ENCODE measurements at places on chromosomes 11 and 22. TPM values are rescaled to one million over a fixed set of nuclear protein-coding genes. Genes with fewer than 3 reads are reported as not detected.

DNA sequence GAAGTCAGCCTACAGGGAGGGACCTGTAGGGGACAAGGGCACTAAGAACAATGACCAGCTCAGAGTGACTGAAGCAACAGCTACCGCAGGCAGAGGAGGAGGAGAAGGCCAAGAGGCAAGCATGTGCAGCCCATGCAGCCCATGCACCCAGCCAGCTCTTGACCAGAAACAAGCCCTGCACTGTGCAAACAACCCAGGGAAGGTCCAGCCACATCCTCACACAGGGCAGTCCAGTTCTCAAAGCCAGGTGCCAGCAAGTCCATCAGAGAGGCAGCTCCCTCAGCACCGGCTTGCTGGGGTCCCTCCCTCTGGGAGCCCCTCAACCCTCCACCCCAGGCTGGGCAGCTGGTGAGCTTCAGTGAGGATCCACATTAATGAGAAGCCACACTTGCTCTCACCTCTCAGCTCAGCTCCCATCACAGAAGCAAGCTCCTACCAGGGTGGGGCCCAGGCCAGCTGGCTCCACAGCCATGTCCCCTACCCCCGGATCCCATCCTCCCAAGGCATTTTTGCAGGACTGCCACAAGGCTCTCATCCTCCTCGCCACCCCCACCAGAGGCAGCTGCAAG lies 7.1 kb downstream of the DGCR2 start:
- DNase-seq = no peak

DNA sequence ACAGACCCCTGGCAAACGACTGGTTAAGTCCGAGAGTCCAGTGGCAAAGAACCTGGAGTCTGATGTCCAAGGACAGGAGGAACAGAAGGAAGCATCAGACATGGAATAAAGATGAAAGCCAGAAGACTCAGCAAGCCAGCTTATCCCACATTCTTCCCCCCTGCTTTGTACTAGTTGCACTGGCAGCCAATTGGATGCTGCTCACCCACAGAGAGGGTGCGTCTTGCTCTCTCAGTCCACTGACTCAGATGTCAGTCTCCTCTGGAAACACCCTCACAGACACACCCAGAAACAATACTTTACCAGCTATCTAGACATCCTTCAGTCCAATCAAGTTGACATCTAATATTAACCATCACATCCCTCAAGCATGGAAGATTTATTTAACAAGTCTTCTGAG lies 1265.8 kb upstream of the CNTN5 start:
- no peak for DNase-seq

The LDHAL6A gene
- not detected for total RNA-seq

- no peak for DNase-seq
Measured at GRCh38 chr22:23846081-23846469, 7.3 kb upstream of the DERL3 start.

DNA sequence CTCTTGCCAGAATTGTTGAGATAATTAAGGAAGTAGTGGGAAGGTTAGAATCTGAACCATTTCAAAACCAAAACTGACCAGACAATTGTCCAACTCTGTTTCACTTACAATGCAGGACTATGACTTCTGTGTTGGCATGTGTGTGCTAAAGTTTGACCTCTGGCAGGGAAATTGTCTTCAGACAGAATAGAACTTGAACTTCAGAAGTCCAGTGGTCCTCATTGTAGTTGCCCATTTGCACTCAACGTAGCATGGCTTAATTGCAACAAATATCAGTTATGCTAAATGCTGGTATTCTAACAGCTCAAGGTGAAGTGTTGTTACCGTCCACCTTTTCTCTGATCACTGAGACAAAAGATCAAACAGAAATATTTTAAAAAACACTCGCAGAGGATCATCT lies 47.2 kb downstream of the BLID start:
- DNase-seq = no peak

Data from MG63 (cell line).